ENCODE measurements at places on chromosomes 7 and 10.

GRCh38 chr7:91927912-91928311 is 12.8 kb upstream of the AKAP9 start:
- DNase-seq, result no peak

GRCh38 chr7:22286436-22286835 is 70.5 kb downstream of the RAPGEF5 start:
- DNase-seq, result no peak

GRCh38 chr10:124676416-124677062 is 67.6 kb downstream of the FAM53B start:
- DNase-seq, result no peak

GRCh38 chr10:121154310-121154709 is 303.1 kb downstream of the WDR11 start:
- no peak for DNase-seq

All from amygdala (tissue), 56 donors.